ENCODE measurements at places on chromosomes 2 and 18. TPM values are rescaled to one million over a fixed set of nuclear protein-coding genes. Genes with fewer than 3 reads are reported as not detected.
A peak's percentile ranks its signal among the peaks of the same experiment; 100 is the strongest.

Gene SLC9A2
- polyA plus RNA-seq = 5.7 TPM

Gene RAD51AP2
- 0.07 TPM for polyA plus RNA-seq

Gene SH3RF3
- 4.3 TPM for polyA plus RNA-seq

Gene LCT
- polyA plus RNA-seq = 0.03 TPM

Gene SPP2
- not detected for polyA plus RNA-seq

Gene SLC5A7
- polyA plus RNA-seq = 0.76 TPM

Gene TBR1
- not detected for polyA plus RNA-seq

Gene ATP6V1B1
- polyA plus RNA-seq = 68.8 TPM

Gene SERPINB13
- polyA plus RNA-seq = not detected

Gene ASB18
- polyA plus RNA-seq = 0.03 TPM

Gene KHK
- 39.5 TPM for polyA plus RNA-seq

Gene PFN4
- 2.5 TPM for polyA plus RNA-seq

Gene CROCC2
- not detected for polyA plus RNA-seq

Gene LIMS1
- polyA plus RNA-seq = 50.6 TPM

Gene ERFE
- 4.3 TPM for polyA plus RNA-seq

Gene PDCD1
- polyA plus RNA-seq = not detected

Gene RTP5
- not detected for polyA plus RNA-seq

Gene CGREF1
- 5.8 TPM for polyA plus RNA-seq

DNA sequence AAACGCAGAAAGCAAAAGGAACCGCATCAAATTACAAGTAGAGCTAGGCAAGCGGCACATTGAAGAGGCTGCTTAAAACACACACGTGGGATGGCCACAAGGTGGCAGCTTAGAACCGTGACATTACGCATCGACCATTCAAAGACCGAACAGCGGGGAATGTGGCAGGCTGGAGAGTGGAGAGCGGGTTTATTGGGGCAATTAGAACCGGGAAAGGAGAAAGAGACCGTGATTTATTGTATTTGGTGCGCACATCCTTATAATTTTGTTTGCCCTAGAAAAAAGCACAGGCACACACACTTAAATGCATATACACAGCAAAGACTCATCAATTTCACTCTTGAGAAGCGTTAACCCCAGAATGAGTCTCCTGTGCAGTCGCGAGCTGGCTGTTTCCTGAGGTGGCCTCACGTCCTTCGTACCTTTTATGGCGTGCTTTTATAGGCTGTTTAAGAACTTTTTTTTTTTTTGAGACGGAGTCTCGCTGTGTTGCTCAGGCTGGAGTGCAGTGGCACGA is 31.7 kb upstream of the MEP1B start:
- peak; percentile 88 for DNase-seq

DNA sequence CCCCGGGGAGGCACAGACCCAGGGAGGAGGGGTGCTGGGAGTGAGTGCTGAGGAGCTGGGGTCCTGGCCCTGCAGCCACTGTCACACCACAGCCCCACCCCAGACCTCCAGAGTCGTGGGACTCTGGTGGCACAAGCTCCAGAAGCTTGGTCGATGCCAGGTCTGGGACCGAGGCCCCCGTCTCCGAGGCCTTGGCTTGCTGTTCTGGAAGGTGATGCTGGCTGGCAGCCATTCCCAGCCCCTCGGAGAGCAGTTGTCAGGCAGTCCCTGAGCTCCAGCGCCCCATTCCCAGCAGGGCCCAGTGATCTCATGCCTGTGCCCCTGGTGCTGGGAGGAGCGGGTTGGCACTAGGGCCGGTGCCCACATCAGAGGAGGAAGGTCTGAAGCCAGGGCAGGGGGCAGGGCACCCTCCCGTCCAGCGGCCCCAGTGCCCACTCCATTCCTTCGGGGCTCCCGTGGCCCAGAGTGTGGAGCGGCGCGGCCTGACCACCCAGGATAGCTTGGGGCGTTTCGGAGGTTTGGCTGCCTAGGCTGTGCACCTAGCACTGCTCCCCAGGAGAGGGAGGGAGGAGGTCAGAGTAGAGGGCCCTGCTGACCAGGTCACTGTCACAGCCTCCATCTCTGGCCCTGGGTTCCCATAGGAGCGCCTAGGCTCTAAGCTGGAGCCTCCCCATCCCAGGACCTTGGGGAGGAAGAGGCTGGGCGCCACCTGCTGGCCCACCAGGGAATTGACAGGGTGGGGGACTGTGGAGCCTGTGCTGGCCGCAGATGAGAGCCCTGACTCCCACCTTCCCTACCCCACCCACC is 16.8 kb upstream of the ALPI start:
- no peak for DNase-seq

GRCh38 chr2:120978359-120979050 is 242.8 kb downstream of the GLI2 start:
- DNase-seq = no peak

GRCh38 chr2:28643327-28643726 is 108.3 kb upstream of the PPP1CB start:
- DNase-seq = no peak

- DNase-seq = no peak
Observed at GRCh38 chr2:119169717-119170116, 11.2 kb upstream of the C1QL2 start.

DNA sequence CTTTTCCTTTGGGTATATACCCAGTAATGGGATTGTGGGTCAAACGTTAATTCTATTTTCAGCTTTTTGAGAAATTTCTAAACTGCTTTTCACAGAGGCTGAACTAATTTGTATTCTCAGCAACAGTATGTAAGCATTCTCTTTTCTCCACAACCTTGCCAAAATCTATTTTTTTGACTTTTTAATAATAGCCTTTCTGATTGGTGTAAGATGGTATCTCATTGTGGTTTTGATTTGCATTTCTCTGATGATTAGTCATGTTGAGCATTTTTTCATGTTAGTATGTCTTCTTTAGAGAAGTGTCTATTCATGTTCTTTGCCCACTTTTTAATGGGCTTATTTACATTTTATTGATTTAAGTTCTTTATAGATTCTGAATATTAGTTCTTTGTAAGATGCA is 145.5 kb downstream of the TRABD2A start:
- DNase-seq = no peak

DNA sequence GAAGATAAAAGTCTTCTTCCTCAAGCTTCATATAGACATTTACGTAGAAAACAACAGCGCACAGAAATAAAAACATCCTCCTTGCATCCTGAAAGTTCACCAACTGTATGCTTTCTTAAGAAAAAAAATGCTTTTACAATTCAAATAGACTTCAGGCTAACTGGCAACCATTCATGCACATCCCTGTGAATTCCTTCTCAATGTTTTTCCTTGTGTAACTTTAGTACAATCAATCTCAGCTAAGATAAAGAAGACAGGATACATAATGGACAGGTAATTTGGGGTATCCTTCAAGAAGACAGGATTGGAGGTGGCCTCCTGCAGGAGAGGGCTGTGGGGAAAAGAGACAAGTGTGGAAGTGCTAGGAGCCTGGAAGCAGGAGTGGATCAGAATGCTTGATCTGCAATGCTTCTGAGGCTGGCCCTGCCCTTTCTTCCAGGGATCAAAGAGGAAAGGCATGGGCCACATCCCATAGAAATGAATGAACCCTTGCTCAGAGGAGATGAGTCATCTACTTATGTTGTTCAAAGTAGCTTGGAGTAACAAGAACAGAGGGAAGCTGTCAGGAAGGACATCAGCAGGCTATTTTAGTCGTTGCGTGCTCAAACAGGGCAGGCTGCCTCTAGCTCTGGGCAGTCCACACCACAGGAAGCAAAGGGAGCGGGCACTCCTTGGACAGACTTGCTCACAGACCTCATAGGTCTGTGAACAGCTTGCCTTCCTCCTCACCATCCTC is 126.6 kb downstream of the TMEM131 start:
- no peak for DNase-seq

GRCh38 chr2:164568317-164568716 is 53.0 kb downstream of the GRB14 start:
- no peak for DNase-seq

- DNase-seq = no peak
Observed at GRCh38 chr2:143255899-143256298, 126.7 kb downstream of the ARHGAP15 start.

DNA sequence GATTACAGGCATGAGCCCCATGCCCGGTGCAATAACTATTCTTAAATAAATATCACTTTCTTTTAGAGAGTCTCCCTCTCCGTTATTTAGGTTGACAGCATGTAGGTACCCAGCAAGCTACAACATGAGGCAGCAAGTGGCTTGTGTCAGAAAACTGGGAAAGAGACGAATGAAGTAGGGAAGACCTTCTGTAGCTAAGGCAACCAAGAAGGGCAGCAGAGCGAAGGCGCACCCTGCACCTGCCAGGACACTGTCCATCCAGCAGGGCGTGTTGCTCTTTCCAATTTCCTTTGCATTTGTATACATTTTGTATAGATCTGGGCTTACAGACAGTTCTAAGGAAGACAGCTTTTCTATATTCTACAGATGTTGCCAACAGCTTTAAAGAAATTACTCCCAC is 48.1 kb downstream of the FAM228A start:
- no peak for DNase-seq

GRCh38 chr2:45178854-45179253 is 169.6 kb upstream of the SIX2 start:
- no peak for DNase-seq

- DNase-seq = no peak
Observed at GRCh38 chr2:8382485-8382884, 299.4 kb upstream of the ID2 start.

DNA sequence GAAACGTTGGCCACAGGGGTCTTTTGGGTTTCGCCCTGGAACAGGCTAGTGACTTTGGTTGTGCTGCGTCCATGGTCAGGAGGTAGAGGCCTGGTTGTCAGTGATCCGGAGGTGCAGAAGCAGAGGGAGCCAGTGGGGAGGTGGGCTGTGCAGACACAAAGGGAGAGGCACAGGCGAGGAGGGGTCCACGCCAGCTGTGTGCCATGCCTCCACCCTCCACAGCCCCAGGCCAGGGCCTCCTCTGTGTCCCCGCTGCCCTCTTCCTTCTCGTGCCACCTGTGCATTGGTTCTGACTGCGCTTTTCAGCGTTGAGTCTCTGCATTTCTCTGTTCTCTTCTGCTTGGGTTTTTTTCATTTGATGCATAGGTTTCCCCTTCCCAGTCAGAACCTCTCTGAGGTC is 121.0 kb downstream of the GBX2 start:
- DNase-seq = no peak

DNA sequence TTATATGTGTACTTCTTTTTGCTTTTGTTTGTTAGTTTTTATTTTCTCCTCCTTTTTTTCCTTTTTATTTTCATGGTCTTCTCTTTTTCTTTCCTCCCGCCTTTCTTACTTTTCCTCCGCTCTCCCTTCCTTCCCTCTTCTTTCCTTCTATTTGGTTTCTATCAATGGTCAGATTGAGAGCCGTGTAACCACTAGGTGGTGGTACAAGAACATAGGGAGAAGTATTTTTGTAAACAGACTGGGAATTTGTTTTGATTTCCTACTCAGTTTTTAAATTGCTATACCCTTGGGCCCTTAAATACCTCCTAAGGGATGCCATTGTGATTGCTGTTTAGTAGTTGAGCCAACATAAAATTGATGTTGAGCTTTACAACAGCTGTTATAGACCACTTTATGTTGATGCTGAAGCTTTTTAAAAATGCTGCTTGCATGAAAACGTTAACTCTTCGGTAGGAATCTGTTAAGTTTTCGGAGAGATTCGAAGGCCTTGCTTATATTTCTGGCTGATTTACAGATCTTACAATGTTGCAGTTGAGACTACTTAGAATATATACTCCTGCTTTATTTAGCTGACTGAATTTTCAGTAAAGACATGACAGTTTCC is 124.2 kb downstream of the UBE2E3 start:
- peak; percentile 36 for DNase-seq

GRCh38 chr18:68965817-68966216 is 167.9 kb downstream of the CCDC102B start:
- no peak for DNase-seq

- no peak for DNase-seq
Observed at GRCh38 chr2:206723288-206723687, 5.1 kb upstream of the DYTN start.

DNA sequence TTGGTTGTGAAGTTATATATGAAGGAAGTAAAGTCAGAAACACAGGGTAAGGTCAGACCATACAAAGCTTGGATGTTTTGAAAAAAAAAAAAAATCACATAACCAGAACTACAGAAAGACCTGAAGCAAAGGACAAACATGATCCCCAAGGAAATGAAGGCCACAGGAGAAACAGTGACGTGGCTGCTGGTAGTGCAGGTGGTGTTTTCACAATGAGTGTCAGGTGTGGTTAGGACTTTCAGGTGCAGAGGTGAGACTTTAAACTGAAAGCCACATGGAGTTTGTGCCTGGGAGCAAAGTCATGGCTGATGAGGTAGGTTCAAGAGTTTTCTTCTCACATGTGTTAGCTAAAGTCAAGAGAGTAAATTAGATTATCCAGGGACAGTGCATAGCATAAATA is 270.7 kb downstream of the PIEZO2 start:
- DNase-seq = no peak

- no peak for DNase-seq
Observed at GRCh38 chr2:38652431-38653273, 13.3 kb upstream of the GALM start.

- DNase-seq = no peak
Observed at GRCh38 chr2:20425371-20425881, 21.4 kb upstream of the RHOB start.

DNA sequence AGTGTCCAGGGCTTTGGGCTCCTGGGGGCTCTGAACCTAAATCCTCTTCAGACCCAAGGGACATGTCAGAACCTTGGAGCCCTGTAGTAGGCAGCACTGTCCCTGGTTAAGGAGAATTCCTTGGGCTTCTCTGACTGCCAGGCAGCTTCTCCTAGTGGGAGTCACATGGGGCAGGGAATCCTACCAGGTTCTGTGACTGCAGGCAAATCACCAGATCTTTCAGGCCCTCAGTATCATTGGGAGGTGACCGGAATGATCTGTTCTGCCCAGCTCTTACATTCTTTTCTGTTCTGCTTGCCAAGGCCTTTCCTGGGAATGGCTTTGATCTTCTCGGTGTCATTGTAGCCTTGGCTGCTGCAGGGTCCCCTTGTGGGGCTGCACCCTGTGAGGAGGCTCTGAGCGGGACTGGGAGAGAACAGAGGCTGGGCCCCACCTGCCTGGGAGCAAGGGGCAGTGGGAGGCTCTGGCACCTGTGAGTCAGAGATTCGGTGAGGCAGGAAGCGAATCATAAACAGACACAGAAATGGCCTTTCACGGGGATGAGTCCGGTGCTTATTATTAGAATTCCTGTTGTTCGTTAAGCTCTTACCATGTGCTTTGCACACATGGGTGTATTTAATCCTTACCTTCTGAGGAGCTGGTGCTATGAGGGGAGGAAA is 14.1 kb downstream of the CEP68 start:
- DNase-seq = no peak

- DNase-seq = no peak
Observed at GRCh38 chr18:48162956-48163737, 232.7 kb upstream of the SMAD2 start.

- no peak for DNase-seq
Observed at GRCh38 chr2:104412384-104412783, 441.5 kb upstream of the POU3F3 start.

GRCh38 chr2:38737925-38738324 is 13.2 kb downstream of the SRSF7 start:
- DNase-seq = no peak

DNA sequence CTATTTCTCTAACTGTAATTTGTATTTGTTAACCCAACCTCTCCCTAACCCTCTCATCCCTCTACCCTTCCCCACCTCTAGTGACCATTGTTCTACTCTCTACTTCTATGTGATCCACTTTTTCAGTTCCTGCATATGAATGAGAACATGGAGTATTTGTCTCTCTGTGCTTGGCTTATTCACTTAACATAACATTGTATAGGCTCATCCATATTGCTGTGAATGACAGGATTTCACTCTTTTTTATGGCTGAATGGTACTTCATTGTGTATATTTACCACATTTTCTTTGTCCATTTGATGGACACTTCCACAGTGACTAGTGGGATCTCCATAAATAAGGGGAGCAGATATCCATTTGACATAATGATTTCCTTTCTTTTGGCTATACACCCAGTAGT is 103.7 kb downstream of the PLEKHM3 start:
- DNase-seq = no peak

GRCh38 chr2:160256507-160256906 is 56.4 kb upstream of the ITGB6 start:
- no peak for DNase-seq

All from right renal cortex interstitium (tissue), 3 donors.